ENCODE measurements at places on chromosomes 1 and 21.

GRCh38 chr1:30774550-30775432 is 17.2 kb upstream of the LAPTM5 start:
- DNase-seq, result no peak

DNA sequence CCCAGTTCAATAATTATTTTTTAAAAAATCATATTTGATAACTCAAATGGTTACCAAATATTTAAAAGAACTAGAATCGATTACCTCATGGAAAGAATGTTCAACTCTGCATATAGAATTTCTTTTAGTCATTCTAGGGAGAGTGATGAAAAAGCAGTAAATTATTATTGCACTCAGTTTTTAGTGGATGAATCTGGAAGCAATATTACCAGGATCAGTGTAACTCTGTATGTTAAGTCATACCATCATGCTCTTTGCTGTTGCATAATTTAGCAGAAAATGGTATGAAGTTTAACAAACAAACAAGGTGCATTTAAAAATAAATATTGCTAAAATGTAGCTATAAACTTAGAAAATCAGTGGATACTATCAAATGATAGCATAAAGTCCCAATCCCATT is 46.1 kb upstream of the ARHGAP29 start:
- no peak for DNase-seq

GRCh38 chr1:162213281-162213912 is 143.9 kb downstream of the NOS1AP start:
- DNase-seq, result no peak

- DNase-seq, result peak; percentile 32
These were observed 69.2 kb upstream of the HSPA13 start for GRCh38 chr21:14452031-14452726.

DNA sequence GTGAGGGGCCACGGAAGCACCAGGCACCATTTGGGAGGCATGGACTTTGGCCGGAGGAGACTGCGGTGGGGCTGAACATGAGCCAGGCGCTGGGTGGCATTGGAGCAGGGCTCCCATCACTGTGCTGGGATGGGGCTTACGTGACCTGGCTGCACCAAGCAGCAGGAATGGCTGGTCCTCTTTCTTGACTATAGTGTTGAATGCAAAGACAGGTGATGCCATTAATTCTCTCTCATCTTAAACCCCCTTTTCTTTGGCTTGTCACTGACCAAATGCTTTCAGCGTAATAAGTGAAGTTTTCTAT is 447.9 kb downstream of the CAMTA1 start:
- DNase-seq, result no peak

All from mesenchymal stem cell (in vitro differentiated cells and primary cell).